ENCODE measurements at places on chromosomes 6 and 20.

GRCh38 chr6:157400676-157401075 lies 19.7 kb downstream of the ZDHHC14 start:
- no peak for DNase-seq

GRCh38 chr20:43721429-43722152 lies 5.2 kb downstream of the GTSF1L start:
- no peak for DNase-seq

DNA sequence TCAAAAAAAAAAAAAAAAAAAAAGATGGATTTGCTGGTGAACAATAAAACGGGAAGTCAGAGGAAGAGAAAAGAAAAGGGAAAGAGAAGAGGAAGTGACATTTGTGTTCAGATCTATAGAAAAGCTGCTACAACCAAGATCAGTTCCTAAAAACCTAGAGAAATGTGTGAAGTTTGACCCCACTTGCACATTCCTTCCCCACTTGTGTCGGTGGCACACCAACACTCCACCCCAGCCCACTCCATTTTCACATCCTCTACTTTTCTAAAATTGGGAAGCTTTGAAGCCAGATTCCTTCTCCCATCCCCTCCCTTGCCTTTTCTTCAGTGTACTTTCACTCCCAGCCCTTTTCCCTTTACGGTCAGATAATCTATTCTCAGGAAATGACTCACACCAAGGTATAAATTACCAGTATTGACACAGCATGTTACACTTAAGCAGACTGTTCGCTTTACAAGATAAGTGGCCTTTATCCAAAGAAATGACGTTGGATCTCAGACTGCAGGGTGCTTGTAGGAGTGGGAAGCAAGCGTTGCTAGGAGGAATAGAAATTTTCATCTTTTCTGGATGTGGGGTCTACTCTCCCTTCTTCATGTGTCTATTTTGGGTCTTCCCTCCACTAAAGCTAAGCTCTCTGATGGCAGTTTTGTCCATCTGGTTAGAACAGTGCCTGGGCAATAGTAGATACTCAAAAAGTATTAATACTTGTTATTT lies 92.5 kb upstream of the ADGRF1 start:
- peak; percentile 56 for DNase-seq

DNA sequence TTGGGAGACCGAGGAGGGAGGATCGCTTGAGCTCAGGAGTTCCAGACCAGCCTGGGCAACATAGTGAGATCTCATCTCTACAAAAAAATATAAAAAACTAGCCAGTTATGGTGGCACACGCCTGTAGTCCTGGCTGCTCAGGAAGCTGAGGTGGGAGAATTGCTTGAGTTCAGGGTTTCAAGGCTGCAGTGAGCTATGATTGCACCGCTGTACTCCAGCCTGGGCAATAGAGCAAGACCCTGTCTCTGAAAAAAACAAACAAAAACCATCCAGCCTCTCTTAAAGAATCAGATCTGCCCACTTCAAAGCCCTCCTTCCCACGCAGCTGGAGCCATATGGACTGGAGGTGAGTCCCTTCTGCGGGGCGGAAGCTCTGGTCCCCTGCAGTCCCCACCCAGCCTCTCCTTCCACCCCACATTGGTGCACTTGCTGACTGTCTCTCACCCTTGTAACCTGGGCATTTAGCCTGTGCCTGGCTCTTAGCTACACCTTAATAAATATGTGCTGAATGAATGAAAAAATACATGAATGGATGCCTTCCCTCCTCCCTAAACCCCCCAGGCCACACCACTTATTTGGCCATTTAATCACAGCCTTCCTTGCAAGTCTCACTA lies 7.2 kb upstream of the PARD6B start:
- DNase-seq: no peak

GRCh38 chr6:71385111-71385822 lies 96.7 kb downstream of the OGFRL1 start:
- no peak for DNase-seq

GRCh38 chr6:13517116-13517515 lies 29.7 kb upstream of the GFOD1 start:
- DNase-seq: no peak

- DNase-seq: peak; percentile 88
These were observed 11.5 kb upstream of the CDKN1A start for GRCh38 chr6:36666826-36667591.

DNA sequence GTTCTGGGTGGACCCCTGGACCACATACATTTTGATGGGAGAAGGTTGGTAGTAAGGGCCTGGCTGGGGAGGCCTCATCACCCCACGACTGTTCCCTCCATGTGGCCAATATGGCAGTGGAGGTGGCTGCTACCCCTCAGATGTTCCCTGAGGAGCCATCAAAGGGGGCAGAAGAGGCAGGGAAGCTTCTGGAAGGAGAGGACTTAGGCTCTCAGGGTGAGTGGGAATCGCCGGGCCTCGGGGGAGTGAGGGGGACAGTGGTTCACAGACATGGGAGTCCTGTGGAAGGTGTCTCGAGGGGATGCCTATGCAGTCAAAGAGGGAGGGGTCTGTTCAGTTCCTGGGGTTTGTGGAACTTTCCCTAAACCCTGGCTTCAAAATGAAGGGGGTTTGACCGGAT lies 32.9 kb upstream of the FRMD1 start:
- no peak for DNase-seq

DNA sequence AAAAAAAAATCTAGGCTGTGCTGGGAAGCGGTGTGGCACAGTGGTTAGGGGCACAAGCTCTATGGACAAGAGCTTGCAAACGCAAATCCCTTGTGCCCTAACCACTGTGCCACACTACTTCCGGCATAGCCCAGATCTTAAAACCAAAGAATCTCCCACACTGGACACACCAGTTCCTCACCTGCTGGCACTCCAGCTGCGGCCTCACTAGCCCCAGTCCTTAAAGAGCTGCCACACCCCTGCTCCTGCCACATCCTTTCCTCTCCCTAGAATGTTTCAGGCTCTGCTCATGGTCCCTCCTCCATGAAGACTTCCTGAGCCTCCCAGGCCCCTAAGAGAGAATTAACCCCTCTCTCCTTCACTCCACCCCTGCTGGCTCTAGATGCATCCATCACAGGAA lies 71.8 kb upstream of the SRSF6 start:
- DNase-seq: no peak

DNA sequence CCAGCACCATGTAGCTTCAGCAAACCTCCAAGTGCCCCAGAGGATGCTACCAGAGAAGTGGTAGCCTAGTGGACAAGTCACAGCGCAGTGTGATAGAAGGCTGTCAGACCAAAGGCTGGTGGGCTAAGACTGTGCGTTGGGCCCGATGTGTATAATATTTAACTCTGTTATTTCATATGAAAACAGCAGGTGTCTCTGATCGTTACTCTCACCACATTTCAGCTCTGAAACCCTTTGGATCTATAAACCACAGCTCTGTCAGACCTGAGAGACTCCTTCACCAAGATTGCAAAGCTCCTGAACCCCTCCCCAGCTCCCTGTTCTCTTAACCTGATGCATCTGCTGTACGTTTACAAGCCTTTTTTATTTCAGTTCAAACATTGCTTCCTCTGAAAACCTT lies 43.8 kb downstream of the ISM1 start:
- no peak for DNase-seq

GRCh38 chr6:106466211-106466610 lies 105.7 kb downstream of the CRYBG1 start:
- DNase-seq: no peak

DNA sequence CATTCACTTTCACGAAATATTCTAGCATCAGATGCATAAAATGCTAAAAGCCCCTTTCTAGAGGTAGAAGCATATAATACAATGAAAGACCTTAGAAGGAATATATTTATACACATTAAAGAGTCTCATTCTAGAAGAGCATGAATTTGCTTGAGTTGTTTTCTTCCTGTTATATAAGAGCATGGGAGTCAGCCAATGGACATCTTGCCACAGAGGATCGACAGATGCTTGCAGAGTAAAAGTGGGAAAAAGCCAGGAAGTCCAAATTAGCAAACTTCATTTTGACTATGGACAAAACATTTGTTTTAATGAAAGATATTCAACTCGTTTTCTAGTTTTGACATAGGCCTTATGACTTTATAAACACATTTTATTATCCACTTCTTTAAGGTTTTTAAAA lies 44.2 kb upstream of the RIPPLY2 start:
- DNase-seq: no peak

DNA sequence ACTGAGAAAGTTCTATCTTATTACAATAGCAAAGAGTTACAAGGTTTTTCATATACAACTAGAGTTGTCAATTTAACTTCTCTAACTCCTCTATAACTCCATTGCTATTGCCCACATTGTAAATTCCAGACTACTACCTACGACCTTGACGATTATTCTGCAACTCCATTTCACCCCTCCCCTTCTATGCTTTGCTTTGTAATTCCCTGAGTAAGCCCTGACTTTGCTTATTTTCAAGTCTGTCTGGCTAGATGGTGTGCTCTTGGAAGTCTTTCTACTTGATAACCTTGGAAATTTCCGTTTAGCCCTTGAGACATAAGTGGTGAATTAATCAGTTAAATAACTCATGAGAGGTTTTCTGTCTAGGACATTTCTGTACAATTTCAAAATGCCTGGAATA lies 161.4 kb downstream of the C6orf58 start:
- no peak for DNase-seq

DNA sequence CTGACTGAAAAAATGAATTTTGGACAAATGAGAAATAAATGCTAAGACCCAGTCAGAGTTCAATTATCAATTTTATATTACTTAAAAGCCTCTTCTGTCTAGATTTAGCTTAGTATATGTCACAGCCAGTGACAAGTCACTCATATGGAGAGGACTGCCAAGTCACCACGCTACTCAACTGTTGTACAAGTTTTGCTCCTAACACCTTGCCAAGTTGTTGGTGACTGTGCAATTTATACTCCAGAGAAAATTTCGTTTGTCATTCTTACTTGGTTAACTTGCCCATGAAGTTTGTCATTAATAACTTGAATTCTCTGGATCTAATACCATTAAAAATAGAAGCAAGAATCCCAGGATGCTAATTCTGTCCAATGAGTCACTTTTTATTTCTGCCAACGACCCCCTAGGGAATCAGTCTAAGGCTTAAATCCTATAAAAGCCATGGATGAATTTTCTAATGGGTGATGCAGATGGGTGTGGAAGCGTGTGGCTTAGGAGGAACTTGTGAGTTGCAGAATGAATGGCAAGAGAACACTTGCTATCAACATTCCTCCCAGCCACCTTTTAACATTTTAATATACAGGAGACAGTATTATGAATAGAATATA lies 30.4 kb upstream of the FBXO30 start:
- DNase-seq: no peak

- no peak for DNase-seq
These were observed 165.2 kb downstream of the CLIC5 start for GRCh38 chr6:45850378-45851033.

DNA sequence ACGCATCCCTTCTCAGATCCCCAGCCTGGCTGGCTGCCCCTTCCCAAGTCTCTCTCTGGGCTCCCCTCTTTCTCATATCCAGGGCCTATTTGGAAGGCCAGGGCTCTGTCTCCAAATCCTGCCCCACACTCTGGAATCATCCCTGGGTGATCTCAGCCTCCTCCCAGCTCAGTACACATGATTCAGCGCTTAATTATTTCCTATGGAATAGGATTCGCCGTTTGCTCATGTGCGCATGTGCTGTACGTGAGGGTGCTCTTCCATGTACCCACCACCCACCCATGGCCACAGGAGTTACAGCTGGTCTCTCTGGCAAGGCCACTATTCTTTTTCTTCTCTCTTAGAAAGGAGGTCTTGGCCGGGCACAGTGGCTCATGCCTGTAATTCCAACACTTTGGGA lies 81.7 kb upstream of the FOXP4 start:
- no peak for DNase-seq

GRCh38 chr20:25991051-25991755 lies 294.6 kb upstream of the ZNF337 start:
- DNase-seq: no peak

DNA sequence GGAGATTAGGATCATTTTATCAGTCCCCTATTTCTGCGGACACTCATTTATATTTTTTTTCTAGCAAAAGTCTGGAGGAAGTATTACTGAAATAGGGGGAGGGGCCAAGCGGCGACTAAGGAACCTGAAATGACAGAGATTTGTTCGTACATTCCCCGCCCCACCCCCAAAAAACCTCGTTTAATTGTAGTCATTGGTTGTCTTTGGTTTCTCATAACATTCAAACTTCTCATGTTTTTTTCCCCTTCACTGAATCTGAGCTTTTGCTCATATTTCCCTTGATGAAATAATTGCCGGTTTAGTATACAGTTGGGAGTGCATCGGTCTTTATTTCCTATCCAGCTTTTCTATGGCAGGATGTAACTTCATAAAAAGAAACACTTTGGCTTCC lies 768 bp upstream of the FYN start:
- no peak for DNase-seq

DNA sequence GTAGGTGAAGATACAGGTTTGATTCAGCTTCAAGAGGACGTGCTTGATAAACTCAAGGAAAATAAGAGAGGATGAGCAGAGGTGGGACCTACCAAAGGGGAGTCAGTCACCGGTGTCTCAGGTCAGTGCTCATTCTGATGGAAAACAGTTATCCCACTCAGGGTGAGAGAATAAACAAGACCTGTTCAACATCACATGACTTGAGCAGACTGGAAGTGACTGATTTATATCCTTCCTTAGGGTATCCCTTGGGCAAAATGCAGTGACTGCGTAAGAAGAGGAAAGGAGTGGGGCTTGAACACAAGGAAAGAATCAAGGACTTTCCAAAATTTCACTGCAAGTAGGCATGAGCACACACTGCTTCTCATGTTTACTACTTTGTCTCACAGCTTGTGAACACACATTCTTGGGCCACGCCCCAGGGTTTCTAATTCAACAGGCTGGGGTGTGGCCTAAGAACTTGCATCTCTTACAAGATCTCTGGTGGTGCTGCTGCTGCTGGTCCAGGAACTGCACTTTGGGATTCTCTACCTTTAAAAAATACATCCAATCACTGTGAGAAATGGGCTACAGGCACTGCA lies 11.6 kb downstream of the CST3 start:
- no peak for DNase-seq

DNA sequence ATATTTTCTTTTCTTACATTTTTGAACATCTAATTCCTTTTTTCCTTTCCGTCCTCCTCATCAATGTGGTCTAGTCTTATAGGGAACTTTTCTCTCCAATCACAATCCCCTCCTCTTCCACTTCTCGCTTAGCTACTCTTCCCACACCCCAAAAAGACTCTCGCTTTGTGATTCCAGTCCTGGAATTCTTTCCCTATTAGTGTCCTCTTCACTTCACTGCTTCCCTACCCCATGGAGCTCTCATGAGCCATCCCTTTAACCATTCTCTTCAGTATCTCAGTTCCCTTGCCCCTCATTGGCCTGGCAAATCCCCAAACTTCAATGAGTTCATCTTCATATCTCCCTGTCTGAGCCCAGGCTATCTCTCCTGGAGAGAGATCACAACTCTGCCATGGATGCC lies 55.3 kb upstream of the CEP85L start:
- no peak for DNase-seq

- DNase-seq: no peak
These were observed 452.7 kb downstream of the PREX1 start for GRCh38 chr20:48374991-48375595.

GRCh38 chr6:150286912-150287311 lies 81.9 kb upstream of the IYD start:
- DNase-seq: no peak

Measured in keratinocyte (primary cell).